ENCODE measurements at places on chromosomes 5 and 9.

- DNase-seq = peak; percentile 43
These were observed 373.6 kb downstream of the ADGRV1 start for GRCh38 chr5:90932052-90932699.

DNA sequence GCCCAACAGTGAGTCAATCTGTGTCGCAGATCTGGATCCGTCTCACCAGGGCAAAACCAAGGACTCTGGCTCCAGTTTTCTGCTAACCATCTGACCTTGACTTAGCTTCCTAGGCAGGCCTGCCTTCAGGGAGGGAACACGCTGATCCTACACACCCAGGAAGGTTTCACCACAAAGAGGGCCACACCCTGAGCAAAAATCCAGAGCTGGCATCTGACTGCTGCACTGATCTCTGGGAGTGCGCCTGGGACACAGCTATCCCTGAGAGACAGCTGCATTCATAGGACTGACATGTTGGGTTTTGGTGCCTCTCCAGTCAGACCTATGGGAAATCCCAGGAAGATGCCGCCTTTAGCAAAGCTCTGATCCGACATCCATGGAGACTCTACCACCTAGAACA, 47.5 kb downstream of the CDK5RAP2 start:
- DNase-seq = no peak

DNA sequence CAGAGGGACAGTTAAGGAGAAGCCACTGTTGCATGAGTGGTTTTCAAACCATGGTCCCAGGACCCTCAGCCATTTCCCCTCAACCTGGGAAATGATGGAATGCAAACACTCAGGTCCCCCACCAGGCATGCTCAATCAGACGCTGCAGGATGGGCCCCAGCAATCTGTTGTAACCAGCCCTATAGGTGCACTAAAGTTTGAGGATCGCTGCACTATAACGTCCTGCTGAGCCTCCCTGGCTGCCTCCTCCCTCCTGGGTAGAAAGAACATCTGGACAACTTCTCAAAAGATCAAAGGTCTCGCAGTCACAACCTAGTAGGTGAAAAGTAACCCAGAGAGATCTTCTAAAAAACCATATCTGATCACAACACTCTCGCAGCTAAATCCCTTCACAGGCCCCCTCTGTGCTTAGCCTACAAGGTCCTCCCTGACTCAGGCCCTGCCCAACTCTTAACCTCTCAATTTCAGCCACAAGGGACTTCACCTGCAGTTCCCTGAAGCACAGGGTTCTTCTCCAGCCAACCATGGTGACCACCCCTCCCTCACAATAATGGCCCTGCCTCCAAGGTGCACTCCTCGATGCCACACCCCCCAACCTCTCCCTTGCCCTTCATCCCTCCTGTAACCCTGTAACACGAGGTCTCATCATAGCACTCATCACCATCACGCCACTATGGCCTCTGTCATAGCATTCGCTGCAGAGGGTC, 3.5 kb downstream of the SHB start:
- DNase-seq = no peak

- DNase-seq = no peak
These were observed 81.7 kb downstream of the ADAMTS19 start for GRCh38 chr5:129541648-129542251.

- no peak for DNase-seq
These were observed 269.5 kb downstream of the SEC61B start for GRCh38 chr9:99491408-99492158.

- DNase-seq = peak; percentile 44
These were observed 131.2 kb upstream of the LMX1B start for GRCh38 chr9:126482361-126483044.

DNA sequence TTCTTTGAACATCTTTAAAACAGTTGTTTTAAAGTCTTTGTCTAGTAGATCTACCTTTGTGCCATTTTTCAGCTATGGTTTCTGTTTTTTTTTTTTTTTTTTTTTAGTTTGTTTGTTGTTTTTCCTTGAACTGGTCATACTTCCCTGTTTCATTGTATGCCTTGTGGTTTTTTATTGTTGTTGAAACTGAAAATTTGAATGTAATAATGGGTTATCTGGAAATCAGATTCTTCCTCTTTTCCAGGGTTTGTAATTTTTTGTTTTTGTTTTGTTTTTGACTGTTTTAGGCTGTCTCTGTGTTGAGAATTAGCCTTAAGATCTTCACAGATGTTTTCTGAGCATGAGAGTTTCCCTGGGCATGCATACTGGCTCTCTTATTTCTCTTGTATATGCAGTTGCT, 269.6 kb upstream of the DAP start:
- DNase-seq = no peak

DNA sequence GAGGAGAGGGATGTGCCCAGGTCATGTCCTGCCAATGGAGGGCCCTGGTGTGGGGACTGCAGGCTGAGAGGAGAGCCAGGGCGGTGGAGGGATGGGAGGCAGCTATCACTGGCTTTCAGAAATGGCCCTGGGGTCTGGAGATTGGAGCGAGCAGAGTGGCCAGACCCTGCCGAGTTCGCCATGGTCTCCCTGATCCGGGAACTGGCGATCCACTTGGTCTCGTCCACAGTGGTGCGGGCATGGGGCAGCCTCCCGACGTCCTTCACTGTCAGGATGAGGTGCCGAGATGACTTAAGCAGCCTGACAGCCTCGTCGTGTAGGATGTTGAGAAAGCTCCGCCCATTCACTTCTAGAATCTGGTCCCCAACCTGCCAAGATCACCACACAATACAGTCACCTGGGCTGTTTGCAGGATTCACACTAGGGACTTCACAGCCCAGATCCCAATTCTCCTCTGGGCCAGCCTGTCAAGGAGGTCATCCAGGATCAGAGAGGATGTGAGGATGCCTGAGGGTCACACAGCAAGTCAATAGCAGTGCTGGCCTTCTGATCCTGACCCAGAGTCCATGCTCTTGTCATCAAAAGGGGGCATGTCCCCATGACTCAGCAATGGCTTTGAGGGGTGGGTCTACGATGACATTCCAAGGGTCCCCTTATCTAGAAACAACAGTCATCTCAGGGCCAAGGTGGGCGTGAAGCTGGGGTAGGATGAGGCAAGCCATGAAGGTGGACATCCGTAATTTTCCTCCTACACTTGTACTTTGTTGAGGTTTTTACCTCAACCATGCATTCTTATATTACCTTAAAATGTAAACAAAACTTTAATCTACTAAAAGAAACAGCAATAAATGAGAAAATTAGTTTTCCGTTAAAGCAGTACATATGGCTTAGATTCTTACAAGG, 38.5 kb upstream of the AKNA start:
- DNase-seq = no peak

GRCh38 chr9:3793971-3794383, 268.2 kb upstream of the RFX3 start:
- no peak for DNase-seq

- DNase-seq = no peak
These were observed 997 bp downstream of the COL15A1 start for GRCh38 chr9:98944734-98945074.

DNA sequence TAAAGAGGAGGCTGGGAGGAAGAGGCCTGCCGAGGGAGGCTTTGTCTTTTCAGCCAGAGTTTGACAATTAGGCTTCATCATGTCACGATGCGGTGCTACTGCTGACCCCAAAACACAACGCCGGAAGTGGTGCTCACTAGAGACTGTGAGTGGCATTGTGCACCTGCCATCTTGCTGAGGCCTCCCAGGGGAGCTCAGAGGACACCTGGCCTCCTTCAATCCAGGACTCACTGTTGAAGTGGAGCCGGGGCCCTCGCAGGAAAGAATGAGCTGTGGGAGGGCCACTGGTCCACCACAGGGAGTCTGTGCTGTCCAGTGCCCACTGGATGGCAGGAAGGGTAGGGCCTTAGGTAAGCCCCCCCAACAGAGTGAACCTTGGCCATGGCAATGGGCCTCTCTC, 12.7 kb upstream of the SLC25A48 start:
- no peak for DNase-seq

DNA sequence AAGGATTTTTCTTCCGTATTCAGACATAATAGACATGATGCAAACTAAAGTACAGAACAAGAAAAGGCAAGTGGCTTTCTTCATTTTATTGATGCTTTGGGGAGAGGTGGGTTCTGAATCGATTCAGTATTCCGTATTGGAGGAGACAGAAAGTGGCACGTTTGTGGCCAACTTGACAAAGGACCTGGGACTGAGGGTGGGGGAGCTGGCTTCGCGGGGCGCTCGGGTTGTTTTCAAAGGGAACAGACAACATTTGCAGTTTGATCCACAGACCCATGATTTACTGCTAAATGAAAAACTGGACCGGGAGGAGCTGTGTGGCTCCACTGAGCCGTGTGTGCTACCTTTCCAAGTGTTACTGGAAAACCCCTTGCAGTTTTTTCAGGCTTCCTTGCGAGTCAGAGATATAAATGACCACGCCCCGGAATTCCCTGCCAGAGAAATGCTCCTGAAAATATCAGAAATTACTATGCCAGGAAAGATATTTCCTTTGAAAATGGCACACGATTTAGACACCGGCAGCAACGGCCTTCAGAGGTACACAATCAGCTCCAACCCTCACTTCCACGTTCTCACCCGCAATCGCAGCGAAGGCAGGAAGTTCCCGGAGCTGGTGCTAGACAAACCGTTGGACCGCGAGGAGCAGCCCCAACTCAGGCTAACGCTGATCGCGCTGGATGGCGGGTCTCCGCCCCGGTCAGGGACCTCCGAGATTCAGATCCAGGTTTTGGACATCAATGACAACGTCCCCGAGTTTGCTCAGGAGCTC, 551 bp downstream of the PCDHB6 start:
- DNase-seq = no peak

DNA sequence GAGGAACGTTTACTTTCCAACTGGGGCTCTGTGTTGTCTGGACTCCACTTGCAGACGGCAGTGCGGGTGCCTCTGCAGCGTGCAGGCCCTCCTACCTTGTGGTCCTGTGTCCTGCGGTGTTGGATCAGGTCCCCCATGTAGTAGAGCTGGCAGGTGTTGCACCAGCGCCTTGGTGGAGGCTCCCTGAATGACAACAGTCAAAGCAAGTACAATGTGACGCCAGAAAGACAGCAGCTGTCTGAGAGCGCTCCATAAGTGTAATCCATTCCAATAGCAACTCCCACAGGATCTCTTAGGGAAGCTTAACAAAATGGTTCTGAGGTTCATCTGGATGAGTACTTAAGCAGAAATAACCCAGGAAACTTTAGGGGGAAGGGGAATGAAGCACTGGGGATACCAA, 9.9 kb downstream of the BBLN start:
- no peak for DNase-seq

DNA sequence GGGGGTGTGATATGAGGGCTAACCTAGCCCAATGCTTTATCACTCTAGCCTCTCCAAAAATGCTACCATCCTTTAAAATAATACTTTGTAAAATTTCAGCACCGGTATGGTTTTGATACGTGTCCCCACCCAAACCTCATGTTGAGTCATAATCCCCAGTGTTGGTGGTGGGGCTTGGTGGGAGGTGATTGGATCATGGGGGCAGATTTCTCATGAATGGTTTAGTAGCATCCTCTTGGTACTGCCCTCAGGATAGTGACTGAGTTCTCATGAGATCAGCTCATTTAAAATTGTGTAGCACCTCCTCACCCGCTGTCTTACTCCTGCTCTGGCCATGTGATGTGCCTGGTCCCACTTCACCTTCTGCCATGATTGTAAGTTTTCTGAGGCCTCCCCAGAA, 35.0 kb upstream of the ANKH start:
- DNase-seq = no peak

DNA sequence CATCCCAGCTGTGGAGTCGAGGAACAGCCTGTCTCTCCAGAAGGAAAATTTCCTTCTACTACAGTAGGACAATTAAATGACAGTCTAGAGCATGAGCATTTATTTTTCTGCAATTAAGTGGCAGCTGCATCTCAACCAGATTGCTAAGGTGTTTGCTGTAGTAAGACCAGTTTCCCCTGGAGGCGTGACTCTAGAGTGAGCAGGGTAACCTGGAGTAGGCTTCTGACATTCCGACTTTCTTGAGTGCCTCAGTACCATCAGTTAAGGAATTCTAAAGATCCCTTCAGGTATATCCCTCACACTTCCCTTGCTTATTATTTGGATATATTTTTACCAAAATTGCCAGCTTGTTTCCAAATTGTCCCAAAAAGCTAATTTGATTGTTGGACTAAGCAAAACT, 59.2 kb upstream of the IRX2 start:
- no peak for DNase-seq

- no peak for DNase-seq
These were observed 275.8 kb upstream of the IRX2 start for GRCh38 chr5:3027185-3027865.

GRCh38 chr9:137969685-137970084, 92.1 kb downstream of the CACNA1B start:
- DNase-seq = no peak

DNA sequence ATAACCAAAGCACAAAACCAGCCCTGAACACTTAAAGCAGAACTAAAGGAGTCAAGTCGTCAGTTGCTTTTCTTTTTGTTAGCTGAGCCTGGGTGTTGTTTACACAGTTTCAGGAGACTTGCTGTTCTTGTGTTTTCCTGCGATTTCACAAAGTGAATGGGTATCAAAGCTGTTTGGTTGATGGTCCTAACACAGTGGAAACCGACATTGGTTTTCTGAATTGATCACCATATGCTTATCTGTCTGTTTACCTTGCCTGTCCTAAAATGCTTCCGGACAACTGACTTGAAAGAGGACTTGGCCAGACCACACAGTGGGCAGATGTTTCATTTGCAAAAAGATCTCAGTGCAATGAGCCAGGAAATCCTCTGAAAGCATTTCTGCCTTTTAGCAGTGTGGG, 676.4 kb downstream of the PRELID2 start:
- DNase-seq = no peak

DNA sequence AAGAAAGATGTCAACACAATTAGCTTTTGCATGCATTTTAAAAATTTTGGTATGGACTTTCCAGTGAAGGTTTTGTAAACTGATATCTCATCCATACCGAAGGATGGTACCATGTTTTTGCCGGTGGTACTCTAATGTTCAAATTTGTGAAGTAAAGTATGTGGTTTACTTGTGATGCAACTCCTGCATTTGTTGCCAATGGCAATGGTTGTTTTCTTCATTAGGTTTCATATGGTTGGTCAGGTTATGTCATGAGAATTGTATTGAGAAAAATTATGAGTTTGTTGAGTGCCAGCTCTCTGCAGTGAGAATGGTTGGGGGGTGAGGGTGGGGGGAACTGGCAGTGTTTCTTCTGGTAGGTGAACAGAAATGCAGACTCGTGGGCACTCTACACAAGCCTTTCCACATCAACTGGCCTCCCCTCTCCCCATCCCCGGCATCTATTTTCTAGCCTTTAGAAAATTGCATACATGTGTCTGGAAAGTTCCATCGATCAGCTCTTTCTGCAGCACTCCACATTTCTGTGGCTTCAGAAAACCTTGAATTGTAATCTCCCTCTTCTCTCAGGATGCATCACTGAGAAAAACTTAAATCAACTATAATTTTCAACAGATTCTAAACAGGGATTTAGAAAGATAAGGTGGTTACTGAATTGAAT, 107.7 kb downstream of the PDE4D start:
- DNase-seq = no peak

DNA sequence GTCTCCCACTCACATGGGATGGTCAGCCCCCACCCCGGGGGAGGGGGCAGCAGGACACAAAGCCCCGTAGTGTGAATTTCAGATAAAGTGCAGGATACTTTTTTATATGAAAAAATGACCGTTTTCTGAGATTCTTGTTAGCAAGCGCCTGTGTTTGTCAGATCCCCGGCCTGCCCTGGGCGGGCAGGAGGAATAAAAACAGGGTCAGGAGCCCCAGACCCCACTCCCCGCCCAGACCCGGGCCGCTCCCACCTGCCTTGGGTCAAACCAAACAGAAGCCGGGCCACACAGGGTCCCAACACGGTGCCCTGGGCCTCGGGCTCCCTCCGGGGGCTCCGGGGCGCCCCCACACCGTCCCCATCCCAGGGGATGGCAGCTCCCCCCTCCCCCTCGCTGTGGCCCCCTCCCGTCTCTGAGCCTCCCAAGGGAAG, 13.5 kb upstream of the NRARP start:
- no peak for DNase-seq

- DNase-seq = no peak
These were observed at the start of gene PALM2AKAP2 for GRCh38 chr9:109779711-109780452. TSS of gene PALM2AKAP2 (plus strand) at chr9:109780198. CDS start at chr9:109780489, 291 bp downstream.

Data from pons (tissue), 1 donor.